ENCODE measurements at places on chromosomes 12 and 14. TPM values are rescaled to one million over a fixed set of nuclear protein-coding genes. Genes with fewer than 3 reads are reported as not detected.

DNA sequence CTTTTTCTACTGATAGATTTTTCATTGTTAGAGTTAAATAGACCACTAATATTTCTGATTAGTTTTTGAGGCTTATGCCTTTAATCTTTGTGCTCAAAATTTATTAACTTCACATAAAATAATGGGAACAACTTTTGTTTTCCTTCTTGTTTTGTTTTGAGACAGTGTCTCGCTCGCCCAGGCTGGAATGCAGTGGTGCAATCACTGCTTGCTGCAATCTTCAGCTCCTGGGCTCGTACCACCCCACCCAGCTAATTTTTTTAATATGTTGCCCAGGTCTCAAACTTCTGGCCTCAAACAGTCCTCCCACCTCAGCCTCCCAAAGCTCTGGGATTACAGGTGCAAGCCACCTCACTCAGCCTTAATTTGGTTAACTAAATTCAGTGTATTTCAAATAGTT, 16.8 kb downstream of the SCFD1 start:
- no peak for DNase-seq

- no peak for DNase-seq
Measured at GRCh38 chr12:61854902-61855301, 405.3 kb upstream of the USP15 start.

GRCh38 chr12:106342397-106343213, 14.9 kb upstream of the POLR3B start:
- DNase-seq = no peak

- DNase-seq = no peak
Measured at GRCh38 chr14:90697577-90698206, 118.5 kb downstream of the TTC7B start.

DNA sequence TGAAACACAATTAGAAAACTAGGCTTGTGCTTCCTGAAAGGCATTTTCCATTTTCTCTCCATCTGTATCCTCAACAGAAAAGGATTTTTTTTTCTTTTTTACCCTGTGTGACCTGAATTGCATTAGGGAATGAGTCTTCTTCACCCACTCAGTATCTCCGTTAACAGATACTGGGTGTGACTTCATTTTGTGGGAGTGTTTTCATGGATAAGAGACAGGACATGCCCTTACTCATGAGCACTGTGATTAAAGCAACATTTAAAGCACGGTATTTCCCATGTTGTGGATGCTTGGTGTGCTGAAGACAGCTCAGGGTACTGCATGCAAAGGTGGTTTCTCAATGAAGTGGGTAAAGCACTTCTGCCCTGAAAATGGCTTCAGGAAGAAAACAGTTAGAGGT, 1397.3 kb upstream of the TMEM132C start:
- no peak for DNase-seq

DNA sequence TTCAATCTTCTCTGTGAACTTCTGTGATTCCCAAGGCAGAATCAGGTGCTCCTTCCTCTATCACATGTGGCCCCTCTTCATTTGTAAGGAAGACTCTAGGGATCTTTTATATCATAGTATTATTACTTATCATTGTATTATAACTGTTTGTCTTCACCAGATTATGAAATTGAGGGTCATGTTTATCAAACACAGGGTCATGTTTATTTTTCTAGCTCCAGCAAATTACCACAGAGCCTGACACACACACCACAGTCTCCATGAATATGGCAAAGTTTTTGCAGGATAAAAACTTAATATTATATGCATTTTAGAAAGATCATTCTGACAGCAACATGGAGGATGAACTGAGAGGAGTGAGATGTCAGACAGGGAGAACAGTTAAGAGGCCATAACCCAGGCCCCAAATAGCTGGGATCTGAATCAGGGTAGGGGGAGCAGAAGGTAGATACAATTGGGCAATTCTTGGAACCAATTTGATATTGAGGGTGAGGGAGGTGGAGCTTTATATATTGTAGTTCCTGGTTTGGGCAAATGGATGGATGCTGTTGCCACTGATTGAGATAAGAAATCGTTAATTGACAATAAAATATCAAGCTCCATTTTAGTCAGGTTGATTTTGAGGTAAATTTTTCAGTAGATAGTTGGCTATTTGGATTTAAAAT, 130.7 kb downstream of the DHRS2 start:
- DNase-seq = no peak

- no peak for DNase-seq
Measured at GRCh38 chr14:27739657-27740156, 1026.9 kb upstream of the FOXG1 start.

- no peak for DNase-seq
Measured at GRCh38 chr14:51317373-51317772, 77.3 kb downstream of the TMX1 start.

- no peak for DNase-seq
Measured at GRCh38 chr12:60535363-60535762, 939.5 kb downstream of the SLC16A7 start.

DNA sequence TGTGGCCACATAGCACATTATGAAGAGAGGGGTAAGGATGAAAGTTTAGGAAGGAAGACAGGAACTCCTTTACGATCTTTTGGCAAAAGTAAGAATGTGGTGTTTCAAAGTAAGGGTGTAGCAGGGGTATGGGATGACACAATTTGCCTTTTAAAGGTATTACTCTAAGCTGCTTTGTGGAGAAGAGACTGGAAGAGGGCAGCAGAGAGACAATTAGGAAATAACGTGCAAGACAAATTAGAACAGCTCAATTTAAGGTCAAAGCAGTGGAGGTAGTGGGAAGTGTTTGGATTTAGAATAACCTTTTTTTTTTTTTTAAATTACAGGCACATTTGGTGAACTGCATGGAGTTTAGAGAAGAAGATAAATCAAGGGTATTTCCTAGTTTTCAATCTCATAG, 342.6 kb downstream of the NOVA1 start:
- no peak for DNase-seq

DNA sequence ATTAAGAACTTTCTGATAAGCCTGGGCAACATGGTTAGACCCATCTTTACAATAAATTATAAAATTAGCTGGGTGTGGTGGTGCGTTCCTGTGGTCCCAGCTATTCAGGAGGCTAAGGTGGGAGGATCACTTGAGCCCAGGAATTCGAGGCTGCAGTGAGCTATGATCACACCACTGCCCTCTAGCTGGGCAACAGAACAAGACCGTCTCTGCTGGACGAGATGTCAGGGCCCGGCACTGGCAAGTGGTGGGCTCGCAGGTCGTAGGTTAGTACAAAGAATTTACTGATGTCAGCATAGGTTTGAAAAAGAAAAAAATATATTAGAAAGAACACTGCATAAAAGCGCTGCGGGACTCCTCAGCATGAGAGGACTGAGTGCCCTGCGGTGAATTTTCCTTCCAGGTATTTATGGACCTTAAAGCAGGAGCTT, 15.7 kb upstream of the VSIG10 start:
- DNase-seq = no peak

- DNase-seq = peak; percentile 69
Measured at GRCh38 chr14:54366736-54367735, 29.8 kb upstream of the CDKN3 start.

- no peak for DNase-seq
Measured at GRCh38 chr12:1533602-1534304, 60.6 kb downstream of the FBXL14 start.

- no peak for DNase-seq
Measured at GRCh38 chr12:4899364-4899763, 10.3 kb upstream of the KCNA1 start.

DNA sequence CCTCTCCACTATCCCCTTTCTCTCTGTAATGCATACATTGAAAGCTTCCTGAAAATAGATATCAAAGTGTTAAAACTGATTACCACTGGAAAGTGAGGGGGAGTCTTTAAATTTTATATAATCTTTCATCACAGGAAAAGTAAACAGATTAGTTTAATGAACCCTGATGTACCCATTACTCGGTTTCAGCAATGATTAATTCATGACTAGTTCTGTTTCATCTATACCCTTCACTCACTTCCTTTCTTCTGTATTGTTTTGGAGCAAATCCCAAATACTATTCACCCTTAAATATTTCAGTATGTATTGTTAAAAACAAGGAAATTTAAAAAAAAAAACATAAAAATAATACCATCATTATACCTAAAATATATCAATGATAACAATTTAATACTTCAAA, 67.3 kb upstream of the TMCC3 start:
- DNase-seq = no peak

- no peak for DNase-seq
Measured at GRCh38 chr14:101623077-101623372, 61.7 kb downstream of the DIO3 start.

- DNase-seq = no peak
Measured at GRCh38 chr14:104969741-104970230, 8.4 kb downstream of the AHNAK2 start.

- no peak for DNase-seq
Measured at GRCh38 chr12:101628676-101629075, 33.9 kb downstream of the MYBPC1 start.

Gene KRT7
- 7.6 TPM for total RNA-seq

Gene SFSWAP
- total RNA-seq = 34.9 TPM

Gene NOVA1
- 35.1 TPM for total RNA-seq

Gene SOX5
- total RNA-seq = 21.1 TPM

Gene LTBR
- 146 TPM for total RNA-seq

Gene CLEC4A
- total RNA-seq = 2.2 TPM

Gene KRT73
- total RNA-seq = not detected

Gene EFS
- total RNA-seq = 32.4 TPM

Measured in vagina (tissue), 2 donors.